ENCODE measurements at places on chromosomes 7 and 10.

GRCh38 chr7:106773228-106773627 lies 91.9 kb upstream of the PIK3CG start:
- no peak for DNase-seq

- peak; percentile 99 for DNase-seq
Observed at GRCh38 chr7:93117852-93118530, at the start of gene SAMD9. Gene SAMD9, minus strand, starts transcription at chr7:93117979. Its CDS starts 11,882 bp downstream, at chr7:93106097.

- DNase-seq, result no peak
Observed at GRCh38 chr10:34641913-34642558, 173.1 kb downstream of the PARD3 start.

- DNase-seq, result no peak
Observed at GRCh38 chr10:27620430-27621397, 116.6 kb downstream of the RAB18 start.

DNA sequence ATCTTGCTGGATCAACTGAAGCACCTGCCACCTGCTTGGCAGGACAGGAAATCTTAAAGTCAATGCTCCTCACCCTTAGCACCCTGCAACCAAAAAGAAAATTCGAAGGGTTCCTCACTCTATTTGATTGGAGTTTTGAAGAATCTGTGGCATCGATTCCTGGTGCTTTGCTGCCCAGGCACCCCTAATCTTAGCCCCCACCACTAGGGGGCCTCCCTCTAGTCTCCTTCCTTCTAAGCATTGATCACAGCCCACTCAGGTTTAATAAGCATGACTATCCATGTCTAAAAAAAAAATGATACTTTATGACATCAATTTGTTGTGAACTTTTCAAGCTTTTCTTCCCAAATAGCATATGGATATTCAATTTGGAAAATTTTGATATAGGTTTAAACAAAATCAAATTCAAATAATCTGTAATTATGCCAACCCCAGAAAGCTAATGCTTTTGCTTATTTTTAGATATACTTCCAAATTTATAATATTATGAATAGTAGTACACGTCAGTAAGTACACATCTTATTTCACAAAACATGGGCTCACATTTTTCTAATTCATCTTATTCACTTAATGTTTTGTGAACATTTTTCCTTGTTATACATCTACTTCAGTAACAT lies 45.3 kb downstream of the NRG3 start:
- peak; percentile 26 for DNase-seq

GRCh38 chr7:97012365-97013133 lies 7.2 kb downstream of the DLX6 start:
- DNase-seq, result no peak

- DNase-seq, result no peak
Observed at GRCh38 chr10:71972746-71973695, 8.8 kb downstream of the CHST3 start.

- DNase-seq, result peak; percentile 48
Observed at GRCh38 chr10:9437131-9437530, 1382.6 kb downstream of the GATA3 start.

Data from OCI-M1 (cell line).